NCI-H2081 (cell line): ENCODE measurements at places on chromosomes 11 and 22.

DNA sequence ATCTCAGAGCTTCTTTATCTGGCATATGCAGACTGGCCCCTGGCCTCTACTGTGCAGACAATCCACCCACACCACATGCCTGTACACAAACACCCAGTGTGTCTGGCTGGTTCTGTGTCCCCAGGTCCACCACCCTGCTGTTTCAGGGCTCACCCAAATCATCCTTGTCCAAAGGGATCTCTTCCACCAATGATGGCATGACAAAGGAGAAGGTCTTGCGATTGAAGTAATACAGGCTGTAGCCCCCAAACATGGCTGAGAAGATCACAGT lies 1.7 kb downstream of the SLC37A4 start:
- no peak for DNase-seq

DNA sequence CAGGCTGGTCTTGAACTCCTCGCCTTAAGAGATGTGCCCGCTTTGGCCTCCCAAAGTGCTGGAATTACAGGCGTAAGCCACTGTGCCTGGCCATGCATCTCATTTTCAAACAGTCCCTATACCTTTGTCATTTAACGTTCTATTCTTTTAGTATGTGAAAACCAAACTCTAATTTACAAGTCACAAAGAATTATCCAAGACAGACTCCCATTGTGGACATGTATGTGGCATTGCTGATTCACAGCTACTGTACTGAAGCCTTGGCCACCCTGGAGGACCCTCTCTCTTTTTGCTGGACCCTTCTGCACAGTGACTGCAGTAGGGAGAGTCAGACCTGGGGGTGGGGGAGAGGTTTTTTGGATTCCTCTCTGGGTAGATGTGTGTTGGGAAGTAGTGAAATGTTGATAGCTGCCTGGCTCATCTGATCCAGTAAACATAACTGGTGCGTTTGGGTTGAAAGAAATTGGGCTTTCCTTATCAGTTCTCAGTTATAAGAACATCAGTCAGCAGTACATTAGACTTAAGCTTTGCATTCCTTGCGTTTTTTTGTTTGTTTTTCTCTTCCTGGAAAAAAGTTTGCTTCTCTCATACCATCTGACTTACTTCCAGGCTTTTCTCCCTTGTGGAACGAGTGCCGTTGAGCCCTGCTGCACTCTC lies 65.9 kb downstream of the MED15 start:
- DNase-seq = no peak

GRCh38 chr11:70732881-70733196 lies 334.5 kb downstream of the CTTN start:
- no peak for DNase-seq

GRCh38 chr11:79902493-79902892 lies 461.7 kb upstream of the TENM4 start:
- DNase-seq = no peak

GRCh38 chr11:69449320-69450063 lies 32.0 kb upstream of the LINC01488 start:
- no peak for DNase-seq

DNA sequence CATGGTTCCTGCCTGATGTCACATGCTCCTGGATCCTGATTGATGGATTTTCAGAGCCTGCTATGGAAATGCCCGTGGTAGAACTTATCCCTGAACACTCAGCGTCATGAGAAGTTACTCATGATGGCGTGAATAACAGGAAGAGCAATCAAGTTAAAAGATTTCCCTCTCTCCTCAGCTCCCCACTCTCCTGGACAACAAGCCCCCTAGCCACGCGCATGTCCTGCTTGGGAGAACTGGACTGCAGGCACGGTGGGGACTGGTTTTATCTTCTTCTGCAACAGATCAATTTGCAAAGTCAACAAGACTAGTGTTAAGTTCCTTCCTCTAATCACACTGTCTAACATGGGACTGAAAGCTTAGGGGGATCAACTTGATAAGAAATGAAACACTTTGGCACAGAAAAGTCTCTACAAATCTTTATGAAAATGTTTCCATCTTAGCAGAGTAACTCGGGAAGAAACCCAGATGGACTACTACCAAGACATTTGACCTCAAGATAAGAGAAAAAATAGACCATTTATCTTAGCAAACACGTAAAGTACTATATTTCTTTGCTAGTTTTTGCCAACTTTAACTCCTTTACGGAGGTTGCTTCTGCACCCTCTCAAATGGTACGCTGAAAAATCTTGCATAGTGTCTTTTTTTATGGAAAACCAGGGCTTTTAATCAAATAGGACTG lies 27.6 kb downstream of the POU2AF1 start:
- DNase-seq = no peak
